AG09319 (cell line): ENCODE measurements at places on chromosomes 1 and 21.

DNA sequence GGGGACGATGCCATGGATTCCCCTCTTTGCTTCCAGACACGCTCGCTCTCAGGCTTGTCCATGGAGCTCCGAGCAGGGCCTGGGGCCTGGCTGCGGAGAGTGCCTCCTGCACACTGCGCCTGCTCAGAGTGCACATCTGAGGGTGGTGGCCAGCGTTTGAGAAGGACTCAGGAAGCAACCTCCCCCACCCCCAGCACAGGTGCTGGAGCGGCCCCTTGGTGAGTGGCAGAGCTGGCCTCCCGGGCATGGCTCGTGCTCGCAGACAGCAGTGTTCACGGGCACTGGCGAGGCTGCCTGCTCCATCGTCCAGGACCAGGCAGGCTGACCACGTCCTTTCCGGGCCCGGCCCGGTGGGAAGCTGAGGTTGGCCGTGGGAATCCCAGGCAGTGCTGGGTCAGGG, 2.8 kb downstream of the SPATC1L start:
- no peak for DNase-seq

GRCh38 chr1:241942738-241943137, 14.8 kb upstream of the BECN2 start:
- DNase-seq: no peak

DNA sequence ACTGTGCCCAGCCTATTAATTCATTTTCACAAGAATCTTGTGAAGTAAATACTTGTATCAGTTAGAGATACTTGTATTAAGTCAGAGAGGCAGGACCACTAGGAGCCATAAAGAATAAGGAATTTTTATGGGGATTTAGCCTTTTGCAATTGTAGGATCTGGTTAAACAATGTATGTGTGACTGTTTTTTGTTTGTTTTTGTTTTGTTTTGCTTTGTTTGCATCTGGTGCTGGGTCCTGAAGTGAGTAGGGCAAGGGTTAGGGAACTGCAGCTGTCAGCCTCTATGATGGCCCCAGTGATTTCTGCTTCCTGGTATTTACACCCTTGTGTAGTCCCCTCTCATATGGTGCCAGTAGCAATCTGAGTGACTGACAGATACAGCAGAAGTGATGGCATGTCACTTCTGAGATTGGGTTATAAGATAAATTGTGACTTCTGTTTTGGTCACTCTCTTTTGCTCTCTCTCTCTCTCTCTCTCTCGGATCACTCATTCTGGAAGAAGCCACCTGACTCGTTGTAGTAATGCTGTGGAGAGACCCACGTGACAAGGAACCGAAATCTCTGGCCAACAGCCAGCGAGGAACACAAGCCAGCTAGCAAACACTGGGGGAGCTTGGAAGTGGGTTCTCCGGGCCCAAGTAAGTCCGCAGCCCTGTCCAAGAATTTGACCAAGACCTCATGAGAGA, 96.2 kb upstream of the MARK1 start:
- DNase-seq: no peak

GRCh38 chr1:67427947-67428346, 2.3 kb downstream of the SERBP1 start:
- DNase-seq: no peak
